ENCODE measurements at places on chromosomes 3 and 15.

DNA sequence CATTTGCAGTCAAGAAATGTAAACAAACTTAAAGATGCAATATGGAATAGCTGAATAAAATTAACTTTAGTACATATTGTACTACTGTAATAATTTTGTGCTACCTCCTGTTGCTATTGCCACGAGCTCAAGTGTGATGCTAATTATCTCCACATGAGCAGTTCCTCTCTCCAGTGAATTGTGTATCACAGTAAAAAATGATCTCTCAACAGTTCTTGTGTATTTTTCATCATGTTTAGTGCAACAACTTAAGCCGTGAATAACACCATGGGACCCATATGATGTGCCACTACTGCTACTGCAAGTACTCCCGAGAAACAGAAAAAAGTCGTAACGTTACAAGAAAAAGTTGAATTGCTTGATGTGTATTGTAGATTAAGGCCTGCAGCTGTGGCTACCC is 12.4 kb downstream of the RIOX2 start:
- DNase-seq: no peak

- DNase-seq: no peak
Measured at GRCh38 chr3:182565916-182566796, 227.1 kb upstream of the ATP11B start.

GRCh38 chr3:133691273-133692107 is 29.7 kb upstream of the TOPBP1 start:
- DNase-seq: no peak

DNA sequence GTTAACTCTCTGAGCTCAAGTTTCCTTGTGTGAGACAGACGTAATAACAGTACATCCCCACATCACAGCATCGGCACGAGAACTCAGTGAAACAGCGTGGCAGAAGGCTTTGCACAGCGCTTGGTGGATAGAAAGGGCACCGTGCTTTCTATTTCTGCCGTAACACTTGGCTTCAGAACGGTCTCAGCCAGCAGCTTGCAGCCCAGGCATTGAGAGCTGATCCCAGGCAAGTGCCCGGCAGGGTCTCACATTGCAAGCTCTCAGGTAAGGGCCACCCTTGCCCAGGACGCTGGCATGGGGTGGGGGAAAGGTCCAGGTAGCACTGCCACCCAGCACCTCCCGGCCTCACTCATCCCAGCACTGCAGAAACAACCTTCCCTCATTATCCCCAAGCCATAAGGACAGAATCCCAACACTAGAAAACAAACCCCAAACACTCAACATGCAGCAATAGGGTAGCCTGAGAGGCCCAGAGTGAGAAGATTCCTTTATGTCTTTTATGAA is 70.5 kb upstream of the ITGA11 start:
- DNase-seq: no peak

- DNase-seq: peak; percentile 71
Measured at GRCh38 chr15:66951531-66952320, 113.7 kb upstream of the SMAD3 start.

DNA sequence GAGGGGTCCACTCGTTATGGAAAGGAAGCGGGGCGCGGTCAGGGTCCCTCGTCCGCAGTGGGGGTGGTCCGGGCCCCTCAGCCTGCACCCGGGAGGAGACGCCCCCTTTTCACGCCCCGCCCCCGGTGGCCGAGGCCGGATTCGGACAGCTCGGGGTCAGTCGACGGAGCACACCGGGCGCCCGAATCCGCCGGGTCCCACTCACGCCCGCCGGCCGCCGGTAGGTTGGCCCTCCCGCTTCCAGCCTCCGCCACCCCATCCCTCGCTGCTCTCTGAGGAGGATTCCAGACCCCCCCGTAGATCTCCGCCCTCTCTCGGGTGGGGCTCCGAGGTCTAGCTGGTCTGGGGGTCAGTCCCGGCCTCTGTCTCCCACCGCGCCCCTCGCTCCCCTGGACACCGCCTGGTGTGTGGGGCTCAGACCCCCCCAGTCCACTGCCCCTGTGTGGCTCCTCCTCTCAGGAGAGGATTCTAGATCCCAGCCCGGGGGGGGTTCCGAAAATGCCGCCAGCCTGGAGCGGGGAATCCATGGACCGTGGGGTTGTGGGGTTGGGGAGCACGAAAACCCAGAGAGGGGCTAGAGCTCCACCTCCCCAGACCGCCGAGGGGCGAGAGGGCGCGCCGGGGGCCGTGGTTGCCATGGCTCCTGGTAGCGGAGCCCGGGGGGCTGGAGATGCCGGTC is 725 bp downstream of the CHL1 start:
- DNase-seq: no peak

DNA sequence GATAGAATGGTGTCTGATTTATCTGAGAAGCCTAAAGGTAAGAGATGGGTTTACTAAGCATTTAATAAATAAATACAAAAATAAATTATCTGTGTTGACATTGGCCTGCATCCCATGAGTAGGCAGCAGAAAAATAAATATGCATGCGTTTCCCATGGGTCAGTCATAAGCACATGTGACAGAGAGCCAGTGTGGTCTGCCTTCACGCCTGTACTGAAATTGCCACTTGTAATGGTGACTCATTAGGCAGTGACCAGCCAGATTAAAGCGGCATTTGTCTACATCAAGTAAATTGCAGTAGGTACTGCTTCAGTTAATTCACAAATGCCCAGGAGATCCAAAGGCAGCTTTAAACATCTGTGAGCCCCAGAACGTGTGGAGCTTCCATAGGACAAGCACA is 399.6 kb downstream of the NAALADL2 start:
- no peak for DNase-seq

DNA sequence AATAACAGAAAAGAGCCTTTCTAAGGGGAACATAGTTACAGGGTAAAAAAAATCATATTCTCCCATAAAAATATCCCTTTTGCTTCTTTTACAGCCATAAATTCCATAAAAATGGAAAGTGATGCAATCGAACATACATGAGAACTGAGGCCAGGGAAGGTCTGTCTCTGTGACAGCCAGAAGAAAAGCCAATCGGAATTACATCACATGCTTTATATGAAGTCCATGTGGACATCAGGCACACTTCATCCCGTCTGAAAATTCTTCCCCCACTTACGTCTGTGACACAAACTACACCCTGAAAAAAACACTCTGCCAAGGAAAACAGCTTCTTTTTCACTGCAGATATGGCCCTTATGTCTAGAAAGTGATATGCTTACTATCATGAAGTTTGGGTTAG is 323.5 kb downstream of the ERC2 start:
- no peak for DNase-seq

DNA sequence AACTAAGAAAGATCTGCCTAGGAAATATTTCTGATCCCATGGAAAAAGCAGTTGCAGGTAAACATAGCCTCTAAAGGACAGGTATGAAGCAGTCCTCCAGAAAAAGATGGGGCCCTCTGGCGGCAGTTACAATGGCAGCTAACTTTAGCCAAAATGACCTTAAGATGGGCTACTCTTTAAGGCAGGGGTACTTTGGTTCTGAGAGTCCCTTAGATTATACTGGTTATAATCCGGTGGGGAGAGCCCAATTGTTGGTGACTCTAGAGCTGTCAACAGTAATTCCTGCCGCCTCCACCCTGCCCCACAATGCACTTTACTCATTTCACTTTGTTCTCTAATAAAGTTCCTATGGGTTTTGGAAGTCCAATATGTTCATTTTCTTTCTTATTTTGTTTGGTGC is 412.8 kb upstream of the WNT5A start:
- no peak for DNase-seq

DNA sequence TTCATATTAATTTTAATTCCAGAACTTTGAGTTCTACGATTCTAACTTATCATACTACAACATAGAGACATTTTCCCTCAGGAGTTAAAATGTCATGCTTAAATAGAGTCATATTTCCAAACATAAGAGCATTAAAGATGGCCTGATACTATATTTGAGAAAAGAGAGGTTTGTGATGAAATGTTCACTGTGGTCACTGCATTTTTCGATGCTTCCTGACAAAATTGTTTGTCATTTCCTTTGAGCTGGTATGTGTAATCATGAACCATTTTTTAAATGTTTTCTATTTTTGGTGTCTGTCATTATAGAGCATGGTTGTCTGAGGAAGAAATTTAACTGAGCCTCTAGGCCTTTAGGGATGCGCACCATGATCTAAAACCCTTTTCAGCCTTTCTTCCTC is 721.4 kb upstream of the NR2F2 start:
- DNase-seq: no peak

- DNase-seq: no peak
Measured at GRCh38 chr3:158830391-158830790, 28.5 kb downstream of the MFSD1 start.

GRCh38 chr3:56366641-56367162 is 101.6 kb downstream of the ERC2 start:
- DNase-seq: no peak

GRCh38 chr15:29323557-29323956 is 53.9 kb upstream of the NSMCE3 start:
- DNase-seq: no peak

DNA sequence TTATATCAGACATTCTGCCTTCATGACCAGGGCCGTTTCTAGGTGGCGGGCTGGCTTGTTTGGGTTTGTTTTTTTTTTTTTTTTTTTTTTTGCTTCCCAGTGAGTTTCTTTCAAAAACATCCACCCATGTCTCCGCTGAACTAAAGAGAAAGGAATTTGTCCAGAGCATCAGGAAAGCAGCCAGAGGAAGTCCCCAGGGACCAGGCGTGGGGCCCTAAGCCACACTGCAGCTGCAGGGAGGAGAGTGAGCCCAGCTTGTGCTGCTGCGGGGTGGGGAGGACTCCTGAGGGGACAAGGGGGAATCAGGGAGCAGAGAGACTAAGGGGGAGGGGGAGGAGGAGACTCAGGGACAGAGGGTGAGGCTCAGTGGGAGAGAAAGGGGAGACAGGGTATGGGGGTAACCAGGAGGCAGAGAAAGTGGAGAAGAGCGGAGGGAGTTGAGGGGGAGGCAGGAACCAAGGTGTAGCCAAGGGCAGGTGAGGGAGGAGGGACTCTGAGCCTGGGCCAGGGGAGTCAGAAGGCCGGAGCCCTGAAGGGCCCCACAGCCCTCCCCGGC is 49.5 kb downstream of the CYP11A1 start:
- peak; percentile 95 for DNase-seq

GRCh38 chr15:48046813-48047438 is 73.9 kb upstream of the SLC24A5 start:
- no peak for DNase-seq

- no peak for DNase-seq
Measured at GRCh38 chr3:7947930-7948329, 553.7 kb upstream of the LMCD1 start.

GRCh38 chr3:139527265-139527664 is 12.3 kb downstream of the RBP1 start:
- DNase-seq: no peak

DNA sequence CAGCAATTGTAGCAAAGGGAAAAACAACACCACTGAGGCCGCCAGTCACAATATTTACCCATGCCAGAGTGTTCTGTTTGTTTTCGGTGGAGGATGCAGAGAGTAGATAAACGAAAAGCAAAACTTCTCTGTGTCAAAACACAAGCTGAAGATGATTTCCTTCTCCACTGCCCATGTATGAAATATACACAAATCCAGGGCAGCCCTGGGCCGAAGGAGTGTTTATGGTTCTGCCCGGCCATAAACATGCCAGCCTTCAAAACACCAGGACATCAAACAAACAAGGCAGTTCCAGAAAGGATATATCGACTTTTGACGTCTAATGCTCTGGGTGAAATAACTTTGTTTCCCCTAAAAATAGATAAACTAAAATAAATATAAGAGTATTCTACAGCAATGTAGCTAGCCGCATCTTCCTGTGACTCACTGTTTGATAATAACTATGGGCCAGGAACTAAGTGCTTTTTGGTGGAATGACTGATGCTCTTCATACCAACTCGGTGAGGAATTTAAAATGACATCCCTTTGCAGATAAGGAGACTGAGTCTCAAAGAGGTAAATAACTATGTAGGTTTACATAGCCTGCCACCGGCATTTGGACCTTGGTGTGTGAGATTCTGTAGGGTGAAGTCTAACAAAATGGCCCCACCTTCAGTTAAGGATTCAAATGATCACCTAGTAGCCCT is 82.8 kb downstream of the MAGI1 start:
- DNase-seq: no peak

GRCh38 chr15:38992506-38992905 is 427.9 kb upstream of the RASGRP1 start:
- DNase-seq: no peak

GRCh38 chr3:69058180-69058946 is 6.2 kb upstream of the TMF1 start:
- DNase-seq: no peak

GRCh38 chr3:133138017-133138416 is 99.8 kb downstream of the TMEM108 start:
- no peak for DNase-seq

- DNase-seq: no peak
Measured at GRCh38 chr3:152516216-152516615, 247.5 kb downstream of the MBNL1 start.

GRCh38 chr3:111068574-111068973 is 3.0 kb upstream of the NECTIN3 start:
- no peak for DNase-seq

- peak; percentile 88 for DNase-seq
Measured at GRCh38 chr15:32683906-32684584, 33.8 kb upstream of the GREM1 start.

GRCh38 chr3:187291001-187291511 is 481 bp downstream of the MASP1 start:
- DNase-seq: no peak

- no peak for DNase-seq
Measured at GRCh38 chr3:16508591-16508995, 4.9 kb downstream of the RFTN1 start.
